T-helper 2 cell (primary cell): ENCODE measurements at places on chromosomes 7 and 10.

- DNase-seq, result no peak
Measured at GRCh38 chr7:135262623-135263320, 29.1 kb downstream of the STRA8 start.

- no peak for DNase-seq
Measured at GRCh38 chr10:53025172-53025711, 252.7 kb upstream of the MBL2 start.

DNA sequence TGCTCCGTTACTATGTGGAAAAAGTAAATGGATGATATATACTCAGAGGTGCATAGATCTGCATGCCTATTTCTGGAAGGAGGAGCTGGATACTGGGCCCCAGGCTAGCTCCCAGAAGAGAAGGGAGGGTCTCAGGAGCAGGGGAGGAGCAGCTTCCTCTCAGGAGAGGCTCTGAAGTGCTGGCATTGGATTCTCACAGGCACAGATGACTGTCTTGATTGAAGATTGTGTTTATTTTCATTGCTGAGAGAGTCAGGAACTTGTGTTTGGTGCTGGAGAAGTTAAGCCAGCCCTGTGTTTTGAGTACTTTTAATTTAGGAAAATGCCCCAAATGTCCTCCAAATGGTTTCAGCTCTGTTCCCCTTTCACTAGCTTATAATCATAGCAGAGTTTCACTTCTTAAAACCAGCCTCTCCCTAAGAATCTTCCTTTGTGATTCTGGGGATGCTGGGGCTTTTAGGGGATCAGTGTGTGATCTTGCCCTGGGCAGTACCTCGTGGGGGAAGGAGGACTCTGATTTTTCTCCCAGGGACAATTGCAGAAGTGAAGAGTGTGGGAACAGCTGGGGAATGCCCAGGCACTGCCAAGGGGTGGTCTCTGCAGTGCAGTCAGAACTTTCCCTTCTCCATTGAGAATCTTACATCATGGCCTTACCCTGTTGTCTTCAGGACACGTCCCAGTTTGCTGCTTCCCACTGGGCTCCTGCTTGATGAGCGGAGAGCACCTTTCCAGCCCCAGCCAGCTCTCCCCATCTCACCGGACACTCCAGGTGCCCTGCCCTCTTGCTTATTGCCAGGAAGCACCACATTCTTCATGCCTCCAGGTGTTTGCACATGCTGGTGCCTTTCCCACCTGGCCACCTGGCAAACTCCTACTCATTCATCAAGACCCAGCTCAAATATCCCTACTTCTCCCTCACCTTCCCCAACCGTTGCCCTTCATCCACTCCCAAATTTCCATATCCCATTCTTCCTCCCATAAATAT lies 102.8 kb downstream of the ARHGAP22 start:
- DNase-seq, result no peak

- no peak for DNase-seq
Measured at GRCh38 chr10:127698886-127699285, 38.1 kb upstream of the FOXI2 start.

DNA sequence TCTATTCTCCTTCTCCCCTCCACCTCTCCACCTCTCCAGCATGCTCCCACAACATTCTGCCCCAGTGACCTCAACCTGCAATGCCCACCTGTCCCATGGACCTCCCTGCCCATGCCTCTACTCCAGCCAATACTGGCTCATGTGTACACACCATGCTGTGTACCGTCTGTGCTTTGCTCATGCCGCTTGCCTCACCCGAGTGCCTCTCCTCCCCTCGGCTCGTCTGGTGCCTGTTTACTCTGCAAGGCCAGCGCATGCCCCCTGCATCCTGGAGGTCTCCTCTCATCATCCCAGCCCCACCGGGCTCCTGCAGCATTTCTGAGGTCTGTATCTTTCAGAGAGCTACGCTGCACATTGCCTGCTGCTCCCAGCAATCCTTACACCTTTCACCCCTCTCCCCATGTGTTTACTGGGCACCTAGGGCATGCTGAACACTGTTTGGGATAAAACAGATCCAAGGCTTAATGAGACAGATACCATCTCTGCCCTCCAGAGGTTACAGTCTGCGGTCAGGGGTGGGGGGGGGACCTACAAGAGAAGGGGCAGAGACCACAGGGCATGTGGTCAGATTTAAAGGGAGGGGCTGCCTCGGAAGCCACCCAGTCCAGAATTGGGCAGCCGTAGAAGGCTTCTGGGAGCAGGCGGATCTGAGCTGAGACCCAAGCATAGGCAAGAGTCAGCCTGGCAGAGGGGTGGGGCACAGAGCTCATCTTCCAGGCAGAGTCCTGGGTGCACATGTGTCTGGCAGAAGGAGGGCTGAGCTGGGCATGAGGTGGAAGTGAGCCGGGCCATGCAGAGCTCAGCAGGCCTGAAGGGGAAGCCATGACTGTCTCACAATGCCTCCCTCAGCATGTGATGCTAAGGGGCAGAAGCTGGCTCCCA lies 29.6 kb upstream of the PSAP start:
- DNase-seq, result no peak

DNA sequence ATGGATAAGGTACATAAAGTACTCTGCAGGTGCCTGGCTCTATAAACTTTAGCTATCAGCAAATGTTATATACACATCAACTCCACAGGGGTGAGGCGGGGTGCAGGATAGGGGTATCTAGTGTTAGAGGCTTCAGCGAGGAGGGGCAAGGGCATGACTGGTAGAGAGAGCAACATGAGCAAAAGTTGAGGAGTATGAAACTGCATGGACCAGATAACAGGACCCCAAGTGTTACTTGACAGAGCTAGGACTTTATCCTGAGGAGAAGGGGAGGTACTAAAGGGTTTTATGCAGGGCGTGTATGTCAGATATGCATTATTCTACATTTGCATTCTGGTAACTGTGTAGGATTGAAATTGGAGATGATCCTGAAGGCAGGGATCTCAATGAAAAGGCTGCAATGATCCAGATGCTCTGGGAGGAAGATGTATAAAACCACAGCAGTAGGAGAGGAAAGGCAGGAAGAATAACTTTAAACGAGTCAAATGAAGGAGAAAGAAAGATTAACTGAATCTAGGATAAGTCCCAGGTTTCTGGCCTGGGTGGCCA lies 109.8 kb upstream of the FAM133B start:
- DNase-seq, result no peak

DNA sequence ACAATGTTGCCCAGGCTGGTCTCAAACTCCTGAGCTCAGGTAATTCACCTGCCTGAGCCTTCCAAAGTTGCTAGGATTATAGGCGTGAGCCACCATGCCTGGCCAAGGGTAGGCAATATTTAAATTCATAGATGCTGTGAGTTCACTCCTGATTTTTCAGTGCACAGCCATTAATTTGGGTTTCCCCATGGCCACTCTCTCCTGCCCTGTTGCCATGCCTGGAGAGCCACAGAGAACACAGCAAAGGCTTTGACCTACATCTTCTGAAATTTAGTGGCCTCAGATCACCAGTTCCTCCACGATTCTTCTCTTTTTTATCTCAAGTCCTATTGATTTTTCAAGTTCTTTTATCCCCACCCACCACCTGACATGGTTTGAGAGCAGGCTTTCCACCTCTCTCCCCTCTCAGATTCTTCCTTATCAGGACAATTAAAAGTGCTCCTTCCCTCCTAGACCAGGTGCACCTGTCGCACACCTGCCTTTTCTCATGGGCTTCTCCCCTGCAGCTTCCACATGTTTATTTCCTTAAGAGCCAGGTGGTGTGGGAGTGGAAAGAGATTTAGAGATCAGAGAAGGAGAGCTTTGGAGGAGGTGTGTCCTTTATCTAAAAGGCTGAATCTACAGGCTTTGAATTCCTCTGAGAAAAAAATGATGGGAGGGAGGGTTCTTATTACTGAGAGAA lies 123.8 kb downstream of the ADRA2A start:
- DNase-seq, result no peak

DNA sequence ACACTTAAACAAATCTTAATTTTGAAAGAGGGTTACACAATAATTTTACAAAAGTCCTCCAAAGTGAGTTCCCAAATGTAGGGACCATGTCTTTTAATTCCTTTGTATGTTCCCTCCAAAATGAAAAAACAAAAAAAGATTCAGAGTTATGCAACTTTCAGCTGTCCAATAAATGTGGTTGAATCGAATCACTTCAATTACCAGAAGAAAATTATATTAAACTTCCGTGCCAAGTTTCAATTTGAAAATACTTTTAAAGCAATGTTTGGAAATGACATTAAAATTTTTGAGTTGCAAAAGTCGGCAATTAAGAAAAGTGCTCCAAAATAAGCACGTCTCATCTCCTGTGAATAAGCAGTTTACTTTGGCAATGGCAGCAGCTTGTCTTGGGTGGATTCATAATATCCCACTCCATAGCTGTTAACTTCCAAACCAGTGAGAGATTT lies 60.3 kb upstream of the C1GALT1 start:
- DNase-seq, result no peak

DNA sequence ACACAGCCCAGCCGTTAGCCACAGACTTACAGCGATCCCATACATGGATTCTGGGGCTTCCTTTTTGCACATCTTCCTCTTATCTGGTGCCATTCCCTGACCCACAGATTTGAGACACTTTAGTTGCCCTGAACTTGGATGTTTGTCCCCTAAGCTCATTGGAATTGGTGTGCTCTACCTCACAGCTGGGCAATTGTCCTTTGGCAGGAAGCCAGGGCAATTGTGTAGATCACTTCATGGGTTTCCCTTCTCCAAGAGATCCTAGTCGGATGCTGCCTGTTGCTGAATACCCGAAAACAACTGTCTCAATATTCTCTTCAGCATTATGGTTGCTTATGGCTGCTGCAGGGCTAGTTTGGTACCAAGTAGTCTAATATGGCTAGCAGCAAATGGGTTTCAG lies 470.7 kb upstream of the MKI67 start:
- DNase-seq, result no peak

- DNase-seq, result peak; percentile 34
Measured at GRCh38 chr10:71708301-71708703, 11.3 kb downstream of the C10orf105 start.

DNA sequence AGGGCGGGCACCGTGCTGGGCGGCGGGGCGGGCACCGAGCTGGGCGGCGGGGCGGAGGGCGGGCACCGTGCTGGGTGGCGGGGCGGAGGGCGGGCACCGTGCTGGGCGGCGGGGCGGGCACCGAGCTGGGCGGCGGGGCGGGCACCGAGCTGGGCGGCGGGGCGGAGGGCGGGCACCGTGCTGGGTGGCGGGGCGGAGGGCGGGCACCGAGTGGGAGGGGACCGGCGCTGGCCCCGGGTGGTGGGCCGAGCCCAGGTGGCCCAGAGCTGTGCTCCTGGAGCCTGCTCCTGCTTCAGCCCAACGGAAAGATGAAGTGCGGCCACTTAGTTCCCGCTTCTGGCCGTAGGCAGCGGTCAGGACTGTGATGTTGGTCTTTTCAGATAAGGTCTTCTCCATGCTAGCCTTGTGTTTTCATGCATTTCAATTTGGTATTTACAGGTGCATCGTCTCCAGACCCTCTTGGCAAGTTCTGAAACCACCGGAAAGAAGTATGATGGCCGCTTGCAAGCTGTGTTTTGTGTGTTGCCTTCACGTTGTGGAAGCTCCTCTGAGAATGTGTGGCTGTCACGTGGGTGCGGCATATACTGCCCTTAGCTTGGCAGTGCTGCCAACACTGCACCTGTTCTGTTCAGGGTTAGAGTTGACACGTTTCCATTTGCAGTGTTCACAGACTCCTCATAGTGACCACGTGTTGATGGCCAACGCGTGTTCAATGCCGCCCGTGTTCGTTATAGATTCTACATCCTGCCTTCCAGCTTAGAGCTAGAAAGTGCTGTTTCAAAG lies 25.2 kb downstream of the IQCE start:
- no peak for DNase-seq
